Cortex of kidney (tissue), 1 donor: ENCODE measurements at places on chromosomes 4 and X.

GRCh38 chrX:30488092-30488491 lies 89.5 kb downstream of the TASL start:
- DNase-seq = no peak

- DNase-seq = no peak
Measured at GRCh38 chr4:16293210-16293838, 67.1 kb upstream of the TAPT1 start.

DNA sequence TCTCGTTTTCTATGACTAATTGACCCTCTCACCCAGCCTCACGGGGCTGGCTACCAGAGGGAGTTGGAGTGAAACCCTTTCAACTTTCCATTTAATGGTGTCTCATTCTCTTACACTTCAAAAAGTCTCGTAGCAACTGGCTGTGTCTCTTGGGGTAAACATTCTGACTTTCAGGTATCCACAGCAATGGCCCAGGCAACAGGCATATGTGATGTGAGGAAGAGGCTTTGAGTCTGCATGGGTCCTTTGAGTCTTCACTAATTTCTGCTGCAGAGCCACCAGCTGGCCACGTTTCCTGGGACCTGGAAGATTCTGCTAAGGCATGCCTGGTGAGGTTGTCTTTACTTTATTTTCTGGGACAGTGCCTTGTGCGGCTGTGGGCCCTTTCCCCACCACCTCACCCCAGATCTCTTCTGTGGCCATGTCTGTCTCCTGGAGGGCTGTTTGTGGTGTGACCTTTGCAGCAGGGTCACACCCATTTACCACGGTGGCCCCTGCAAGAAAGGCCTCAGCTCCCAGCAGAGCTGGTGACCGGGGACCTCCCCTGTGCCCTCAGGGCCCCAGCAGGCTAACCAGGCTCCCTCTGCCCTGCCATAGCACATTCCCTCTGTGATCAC lies 112.5 kb upstream of the FRG1 start:
- no peak for DNase-seq

DNA sequence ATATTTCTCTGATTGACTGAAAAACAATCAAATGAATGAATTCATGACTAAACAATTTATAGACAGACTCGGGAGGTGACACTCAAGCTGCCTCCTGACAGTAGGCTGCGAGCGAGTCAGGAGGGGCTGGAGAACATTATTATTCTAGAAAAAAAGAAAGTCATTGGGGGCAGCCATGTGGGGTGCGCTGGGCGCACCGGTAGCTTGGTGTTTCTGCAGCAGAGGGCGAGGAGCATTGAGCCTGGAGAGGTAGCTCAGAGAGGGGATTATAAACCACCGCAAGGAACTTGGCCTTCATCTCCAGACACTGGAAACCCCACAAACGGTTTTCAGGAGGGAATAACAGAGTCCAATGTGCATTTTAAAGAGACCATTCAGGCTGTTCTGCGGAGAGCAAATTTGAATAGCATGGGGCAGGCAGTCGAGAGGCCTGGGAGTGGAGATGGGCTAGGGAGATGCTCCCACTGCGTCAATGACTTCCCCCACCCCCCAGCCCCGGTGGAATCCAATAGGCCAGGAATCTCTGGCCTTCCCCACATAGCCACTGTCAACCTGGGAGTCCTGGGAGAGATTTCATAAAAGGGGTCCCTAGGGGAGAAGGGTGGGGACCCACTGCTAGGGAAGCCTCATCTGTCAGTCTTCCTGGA lies 168.3 kb downstream of the BCOR start:
- DNase-seq = no peak

DNA sequence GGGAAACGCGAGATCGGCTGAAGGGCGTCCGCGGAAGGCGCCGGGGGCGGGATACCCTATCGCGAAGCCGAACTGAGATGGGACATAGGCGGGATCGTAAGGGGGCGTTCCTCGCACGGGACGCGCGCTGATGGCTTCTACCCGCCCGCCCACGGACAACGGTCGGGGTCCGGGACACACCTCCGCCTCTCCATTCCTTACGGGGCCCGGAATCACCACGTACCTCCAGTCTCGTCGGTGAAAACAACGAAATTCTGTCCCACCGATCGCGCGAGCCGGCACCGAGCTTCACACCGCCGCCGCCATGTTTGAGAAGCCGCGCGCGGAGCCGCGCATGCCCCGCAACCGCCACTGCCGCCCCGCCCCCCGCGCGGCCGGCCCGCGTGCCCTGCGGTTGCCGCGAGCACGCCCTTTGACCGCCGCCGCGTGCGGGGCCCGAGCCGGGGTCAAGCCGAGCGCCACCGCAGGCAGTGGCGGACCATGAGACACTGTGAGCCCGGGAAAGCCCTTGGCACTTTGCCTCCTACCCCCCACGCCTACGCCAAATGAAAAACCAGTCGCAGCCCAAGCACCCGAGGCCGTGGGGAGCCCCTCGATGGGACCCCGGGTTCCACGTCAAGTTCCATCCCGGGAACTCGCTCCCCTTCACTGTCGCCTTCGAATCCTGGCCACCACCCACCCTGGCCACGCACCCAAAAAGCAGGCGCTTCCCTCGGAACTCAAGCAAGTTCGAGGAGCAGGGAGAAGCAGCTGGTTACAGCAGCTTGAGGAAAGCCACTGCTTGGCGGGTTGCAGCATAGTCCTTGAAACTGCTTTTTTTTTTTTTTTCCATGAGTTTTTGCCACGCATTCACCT lies at the start of gene SCML2:
TSS of gene SCML2 (minus strand) at position 320 of the 855 bp plus-strand sequence. CDS start 20,617 bp downstream, outside the sequence.
- DNase-seq = no peak

- DNase-seq = no peak
Measured at GRCh38 chr4:86847571-86847970, 1.6 kb downstream of the SLC10A6 start.

- no peak for DNase-seq
Measured at GRCh38 chr4:120052856-120053255, 13.8 kb downstream of the MAD2L1 start.

GRCh38 chrX:16836371-16836770 lies 33.8 kb downstream of the RBBP7 start:
- no peak for DNase-seq

GRCh38 chr4:7757501-7758471 lies 181.9 kb downstream of the AFAP1 start:
- no peak for DNase-seq
